ENCODE measurements at places on chromosomes 12 and 14.

GRCh38 chr14:98580131-98580678 is 691.8 kb downstream of the BCL11B start:
- no peak for DNase-seq

DNA sequence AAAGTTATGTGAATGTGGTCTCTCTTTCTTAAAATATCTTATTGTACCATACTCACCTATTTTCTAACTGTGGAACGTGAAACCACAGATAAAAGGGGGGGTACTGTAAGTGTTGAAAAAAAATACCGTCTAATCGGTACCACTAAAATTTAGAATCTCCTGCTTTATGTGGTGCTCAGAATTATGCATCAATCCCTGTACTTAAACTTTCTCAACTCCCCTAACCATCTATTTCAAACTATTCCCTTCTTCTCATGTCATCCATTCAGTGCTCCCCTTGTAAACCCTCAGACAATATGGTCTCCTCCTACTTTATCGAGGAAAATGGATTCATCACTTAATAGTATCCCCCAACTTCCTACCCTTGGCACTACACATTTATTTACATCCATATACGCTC is 23.7 kb downstream of the DEPDC4 start:
- DNase-seq = no peak

DNA sequence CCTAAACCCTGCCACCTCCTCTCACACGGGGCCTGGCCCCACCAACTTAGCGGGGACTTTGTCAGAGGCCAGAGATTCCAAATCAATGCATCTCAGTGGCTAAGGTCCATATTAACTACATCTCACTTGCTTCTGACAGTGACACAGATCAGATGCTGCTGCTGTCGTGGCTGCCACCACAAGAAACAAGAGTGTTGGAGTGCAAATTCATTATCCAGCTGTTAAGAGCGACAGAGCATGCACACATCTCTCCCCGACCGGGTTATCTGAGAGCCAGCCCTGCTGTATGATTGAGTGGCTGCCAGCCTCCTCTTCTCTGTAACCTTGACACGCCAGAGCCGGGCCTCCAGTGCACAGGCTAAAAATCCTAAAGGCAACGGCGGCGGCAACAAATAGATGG is 40.2 kb downstream of the SPRING1 start:
- DNase-seq = no peak

GRCh38 chr12:59646636-59647035 is 50.8 kb downstream of the SLC16A7 start:
- DNase-seq = no peak

- DNase-seq = peak; percentile 65
Observed at GRCh38 chr12:14417715-14418114, 52.2 kb downstream of the ATF7IP start.
